Activated T-helper 1 cell treated with anti-CD3 and anti-CD28 coated beads, Interleukin-2, amount 50 U/mL, for 16 hours (primary cell): ENCODE measurements at places on chromosomes 3 and 15.

GRCh38 chr3:151265866-151266265, 12.5 kb downstream of the P2RY14 start:
- no peak for DNase-seq

DNA sequence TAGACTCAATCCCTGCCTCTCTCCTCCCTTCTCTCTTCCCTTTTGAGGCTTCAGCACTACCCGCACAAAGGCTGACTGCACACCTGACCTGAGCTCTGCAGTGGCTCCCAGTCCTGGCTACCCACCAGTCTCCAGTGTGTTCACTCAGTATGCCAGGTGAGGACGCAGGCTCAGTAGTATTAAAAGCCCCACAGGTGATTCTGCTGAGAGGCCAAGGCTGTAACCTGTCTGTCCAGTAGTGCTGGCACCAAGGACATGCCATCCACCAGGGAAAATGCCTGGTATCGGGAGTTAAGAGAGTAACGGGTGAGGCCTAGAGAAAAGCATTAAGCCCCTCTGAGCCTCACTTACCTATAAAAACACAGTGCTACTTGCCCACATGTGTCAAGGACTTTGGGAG, 20.9 kb downstream of the FYCO1 start:
- DNase-seq, result no peak

GRCh38 chr3:134366221-134366927, 7.9 kb downstream of the AMOTL2 start:
- DNase-seq, result no peak

- no peak for DNase-seq
Observed at GRCh38 chr3:85360742-85361387, 402.1 kb downstream of the CADM2 start.

- peak; percentile 78 for DNase-seq
Observed at GRCh38 chr3:49104427-49105291, at the start of gene QARS1. Gene QARS1, minus strand, starts transcription at chr3:49104757. Its CDS starts 24 bp downstream, at chr3:49104733.

DNA sequence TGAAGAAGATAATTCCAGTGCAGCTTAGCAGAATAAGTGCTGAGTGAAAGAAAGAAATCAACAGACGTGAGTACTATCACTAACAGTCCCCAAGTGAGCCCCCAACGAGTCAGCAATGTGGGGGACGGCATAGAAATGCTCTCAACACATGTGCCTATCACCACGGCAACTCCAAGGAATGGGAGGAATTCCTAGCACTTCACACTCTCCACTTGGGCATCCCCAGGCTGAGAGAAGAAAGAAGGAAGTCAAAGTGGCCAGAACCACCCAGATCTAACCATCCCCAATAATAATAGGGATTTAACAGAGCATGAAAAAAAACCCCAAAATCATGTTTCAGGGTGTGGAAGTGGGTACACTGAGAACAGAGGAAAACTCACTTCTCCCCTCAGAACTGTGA, 29.3 kb upstream of the CPNE4 start:
- no peak for DNase-seq

- no peak for DNase-seq
Observed at GRCh38 chr3:64289622-64290021, 64.4 kb upstream of the PRICKLE2 start.

DNA sequence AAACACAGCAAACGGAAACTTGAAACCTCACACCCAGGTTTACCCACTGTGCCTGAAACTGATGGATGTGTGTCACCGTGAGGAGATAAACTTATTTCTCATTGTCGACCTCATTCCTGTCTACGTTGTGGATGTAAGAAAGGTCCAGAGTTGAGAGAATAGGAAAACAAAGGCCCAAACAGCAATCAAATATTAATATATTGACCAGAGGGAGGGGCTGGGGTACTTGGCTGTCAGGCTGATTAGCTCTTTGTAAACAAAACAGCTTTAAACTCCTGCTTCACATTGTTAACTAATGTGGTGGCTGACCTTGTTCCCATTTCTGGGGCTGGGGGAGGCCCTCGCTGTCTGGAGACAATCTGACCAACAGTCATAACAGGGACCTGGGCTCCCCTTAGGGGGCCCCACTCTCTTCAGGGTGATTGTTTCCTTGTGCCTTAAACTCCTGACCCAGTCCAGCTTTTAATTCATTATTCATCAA, 937.6 kb downstream of the MCTP2 start:
- DNase-seq, result no peak

DNA sequence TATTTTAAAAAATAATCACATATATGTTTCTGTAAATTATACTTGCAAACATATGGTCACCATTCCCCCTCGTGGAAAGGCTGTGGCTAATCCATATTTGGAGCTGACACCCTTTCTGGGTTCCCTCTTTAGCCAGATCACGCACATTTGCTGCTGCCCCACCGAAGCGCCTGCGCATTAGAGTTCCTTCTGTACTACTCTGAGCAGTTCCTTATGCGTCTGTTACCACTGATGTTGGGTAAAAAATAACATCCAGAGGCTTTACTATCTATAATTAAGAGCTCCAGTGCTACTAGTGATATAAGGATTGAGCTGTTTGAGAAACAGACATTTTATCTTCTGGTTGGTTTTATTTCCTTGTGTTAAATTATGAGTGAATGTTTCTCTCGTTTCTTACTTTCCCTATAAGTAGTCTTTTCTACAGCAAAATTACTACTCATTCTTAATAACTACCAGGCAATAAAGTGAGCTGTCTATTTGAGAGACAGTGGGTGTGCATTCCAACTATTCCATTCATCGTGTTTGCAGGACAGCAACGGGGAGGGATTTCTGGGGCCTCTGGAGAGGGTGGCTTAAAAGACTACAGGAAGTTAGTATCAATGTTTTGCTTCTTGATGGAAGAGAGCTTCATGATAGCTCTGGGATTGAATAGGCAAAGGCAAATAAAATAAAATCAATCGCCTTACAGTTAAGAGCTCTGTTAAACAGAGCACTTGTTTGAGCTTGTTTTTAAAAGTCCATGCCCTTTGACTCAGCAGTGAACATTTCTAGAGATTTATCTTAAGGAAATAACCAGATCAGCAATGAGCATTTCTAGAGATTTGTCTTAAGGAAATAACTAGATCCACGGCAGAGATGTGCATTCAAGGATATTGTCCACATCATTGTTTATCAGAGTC, 245.2 kb downstream of the CD47 start:
- no peak for DNase-seq

GRCh38 chr3:184160456-184160855, 5.3 kb downstream of the DVL3 start:
- no peak for DNase-seq

- no peak for DNase-seq
Observed at GRCh38 chr3:55647670-55648069, 160.6 kb upstream of the WNT5A start.

DNA sequence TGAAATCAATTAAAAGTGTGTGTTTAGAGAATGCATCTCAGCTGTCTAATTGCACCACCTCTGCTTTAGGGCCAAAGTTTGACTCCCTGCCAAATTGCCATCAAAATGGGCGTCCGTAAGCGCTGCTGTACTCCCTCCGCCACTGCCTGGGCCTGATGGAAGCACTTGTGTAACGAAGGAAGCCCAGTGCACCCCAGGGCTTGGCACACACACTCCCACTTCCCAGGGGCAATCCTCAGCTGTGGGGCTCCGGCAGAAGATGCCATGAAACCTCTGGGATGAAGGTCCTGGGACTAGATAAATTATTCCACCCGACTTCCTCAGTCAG, 137.8 kb downstream of the RORA start:
- DNase-seq, result no peak

- DNase-seq, result no peak
Observed at GRCh38 chr3:50371133-50371685, 11.9 kb upstream of the TMEM115 start.

GRCh38 chr3:144626835-144627234, 655.2 kb downstream of the DIPK2A start:
- no peak for DNase-seq

DNA sequence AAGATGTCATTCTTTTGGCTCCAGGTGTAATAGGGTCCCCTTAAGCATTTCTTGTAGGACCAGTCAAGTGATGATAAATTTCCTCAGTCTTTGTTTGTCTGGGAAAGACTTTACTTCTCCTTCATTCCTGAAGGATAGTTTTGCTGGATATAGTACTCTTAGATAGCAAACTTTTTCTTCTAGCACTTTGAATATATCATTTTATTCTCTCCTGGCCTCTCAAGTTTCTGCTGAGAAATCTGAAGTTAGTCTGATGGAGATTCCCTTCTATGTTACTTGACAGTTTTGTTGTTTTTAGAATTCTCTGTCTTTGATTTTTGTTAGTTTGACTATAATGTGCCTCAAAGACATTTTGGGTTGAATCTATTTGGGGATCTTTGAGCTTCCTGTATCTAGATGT, 181.2 kb upstream of the HES1 start:
- no peak for DNase-seq

GRCh38 chr3:168047190-168047795, 48.4 kb downstream of the GOLIM4 start:
- DNase-seq, result no peak

DNA sequence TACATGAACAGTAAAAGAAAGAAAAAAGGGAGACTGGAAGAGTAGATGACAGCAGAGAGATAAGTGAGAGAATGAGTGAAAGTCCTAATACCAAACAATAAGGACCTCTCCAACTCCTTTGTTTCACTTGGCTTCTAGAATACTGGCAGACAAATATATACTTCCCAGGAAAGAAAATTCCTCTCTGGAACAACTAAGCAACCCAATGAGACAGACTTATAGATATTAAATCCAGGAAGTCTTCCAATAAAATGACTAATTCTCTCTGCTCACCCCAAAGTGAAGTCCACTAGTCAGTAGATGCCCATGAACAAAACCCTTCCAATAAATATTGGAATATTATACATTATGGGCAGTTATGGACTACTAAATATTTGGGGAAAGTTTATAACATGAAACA, 114.2 kb downstream of the NEDD4 start:
- no peak for DNase-seq

DNA sequence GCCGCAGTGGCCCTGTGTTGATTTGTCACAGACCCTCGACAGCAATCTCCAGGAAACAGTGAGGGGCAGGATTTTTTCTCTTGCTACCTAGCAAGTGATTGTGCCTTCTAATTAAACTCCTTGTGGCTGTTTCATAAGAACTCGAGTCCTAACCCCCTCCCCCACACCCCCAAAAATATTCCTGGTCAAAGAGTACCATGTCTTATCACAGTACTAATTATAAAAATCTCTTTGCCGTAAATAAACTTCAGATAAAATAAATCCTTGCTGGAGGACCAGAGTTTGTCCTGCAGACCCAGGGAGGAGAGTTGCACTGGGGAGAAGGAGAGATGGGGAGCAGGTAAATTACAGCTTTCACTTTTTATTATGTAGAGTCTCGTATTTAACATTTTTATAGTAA, 64.3 kb downstream of the FAM174B start:
- no peak for DNase-seq

DNA sequence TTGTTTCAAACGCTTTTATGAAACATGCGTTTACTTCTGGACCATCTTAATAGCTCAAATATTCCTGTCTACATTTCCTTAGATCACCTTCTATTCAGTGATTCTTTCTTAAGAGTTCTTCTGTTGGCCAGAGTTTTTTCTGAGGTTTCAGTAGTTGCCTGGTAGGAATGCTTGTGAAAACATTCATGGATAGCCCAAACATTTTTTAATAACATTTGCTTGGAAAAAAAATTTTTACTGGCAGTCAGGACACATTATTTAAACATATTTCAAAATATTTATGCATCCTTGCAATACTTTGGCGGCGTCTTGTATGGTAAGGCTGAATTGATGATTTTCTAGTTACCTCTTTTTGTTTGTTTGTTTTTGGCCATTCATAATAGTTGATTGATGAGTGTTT, 47.4 kb upstream of the ZBTB20 start:
- DNase-seq, result no peak

- DNase-seq, result no peak
Observed at GRCh38 chr3:144097163-144097562, 125.5 kb downstream of the DIPK2A start.

GRCh38 chr3:113557374-113557773, 25.0 kb downstream of the SIDT1 start:
- DNase-seq, result no peak

DNA sequence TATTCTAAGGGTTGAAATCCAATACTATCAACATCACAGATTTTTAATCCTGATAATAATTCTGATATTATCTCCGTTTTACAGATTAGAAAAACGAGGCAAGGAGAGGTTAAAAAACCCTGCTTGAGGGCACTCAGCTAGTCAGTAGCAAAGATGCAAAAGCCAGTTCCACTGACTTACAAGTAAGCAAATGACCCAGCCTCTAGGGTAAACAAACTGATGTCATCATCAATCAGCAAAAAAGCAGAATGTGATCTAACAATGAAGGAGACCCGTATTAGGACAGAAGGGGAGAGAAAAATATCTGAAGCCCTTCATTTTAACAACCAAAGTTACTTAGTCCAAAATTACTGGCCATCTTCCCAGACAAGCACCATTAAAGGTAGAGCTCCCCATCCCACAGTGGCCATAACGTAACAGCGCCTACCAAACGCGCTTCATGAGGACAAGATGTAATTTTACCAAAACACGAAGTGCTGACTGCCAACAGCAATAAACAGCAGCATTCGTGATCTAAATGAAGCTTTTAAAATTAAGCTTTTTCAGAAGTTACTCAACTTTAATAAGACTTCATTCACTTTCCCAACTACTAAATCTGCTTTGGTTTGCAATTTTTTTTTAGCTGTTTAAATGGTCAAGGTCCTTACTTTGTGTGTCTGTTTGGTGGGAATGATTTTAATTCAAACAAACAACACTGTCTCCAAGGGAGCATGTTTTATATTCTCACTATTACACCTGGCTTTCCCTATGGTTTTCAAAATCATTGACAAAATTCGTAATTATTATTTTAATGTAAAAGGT, 176.6 kb downstream of the OSBPL10 start:
- DNase-seq, result no peak

GRCh38 chr15:61623746-61624145, 394.6 kb upstream of the RORA start:
- no peak for DNase-seq

- DNase-seq, result no peak
Observed at GRCh38 chr3:127354761-127355160, 66.9 kb upstream of the PRR20G start.

GRCh38 chr3:160808838-160809237, 52.8 kb downstream of the PPM1L start:
- no peak for DNase-seq

GRCh38 chr3:63912768-63913588, 795 bp upstream of the SCAANT1 start:
- DNase-seq, result peak; percentile 4

GRCh38 chr15:89077750-89078149, 10.5 kb upstream of the ABHD2 start:
- no peak for DNase-seq

- DNase-seq, result no peak
Observed at GRCh38 chr3:42656680-42657610, 3.4 kb downstream of the ZBTB47 start.

- no peak for DNase-seq
Observed at GRCh38 chr15:75731248-75732151, 18.9 kb upstream of the CSPG4 start.
